ENCODE measurements at places on chromosomes 4 and X.
A peak's percentile ranks its signal among the peaks of the same experiment; 100 is the strongest.

- DNase-seq: no peak
Measured at GRCh38 chrX:16807976-16808542, 21.8 kb downstream of the TXLNG start.

GRCh38 chr4:140252141-140252741 lies 98.3 kb upstream of the MAML3 start:
- DNase-seq: peak; percentile 91

DNA sequence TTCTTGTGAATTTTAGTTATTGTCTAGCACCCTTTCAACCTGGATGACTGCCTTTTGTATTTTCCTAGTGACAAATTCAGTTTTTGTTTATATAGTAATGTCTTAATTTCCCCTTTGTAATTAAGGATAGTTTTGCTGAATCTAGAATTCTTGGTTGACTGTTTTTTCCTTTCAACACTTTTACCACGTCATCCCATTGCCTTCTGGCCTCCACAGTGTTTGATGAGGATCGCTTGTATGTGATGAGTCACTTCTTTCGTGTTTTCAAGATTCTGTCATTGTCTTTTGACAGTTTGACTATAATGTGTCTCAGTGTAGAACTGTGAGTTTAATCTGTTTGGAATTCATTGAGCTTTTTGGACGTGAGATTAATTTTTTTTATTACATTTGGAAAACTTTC lies 30.1 kb downstream of the KDM6A start:
- no peak for DNase-seq

- DNase-seq: no peak
Measured at GRCh38 chr4:31005037-31005436, 284.9 kb downstream of the PCDH7 start.

- no peak for DNase-seq
Measured at GRCh38 chr4:189162888-189163287, 777.8 kb upstream of the FRG1 start.

DNA sequence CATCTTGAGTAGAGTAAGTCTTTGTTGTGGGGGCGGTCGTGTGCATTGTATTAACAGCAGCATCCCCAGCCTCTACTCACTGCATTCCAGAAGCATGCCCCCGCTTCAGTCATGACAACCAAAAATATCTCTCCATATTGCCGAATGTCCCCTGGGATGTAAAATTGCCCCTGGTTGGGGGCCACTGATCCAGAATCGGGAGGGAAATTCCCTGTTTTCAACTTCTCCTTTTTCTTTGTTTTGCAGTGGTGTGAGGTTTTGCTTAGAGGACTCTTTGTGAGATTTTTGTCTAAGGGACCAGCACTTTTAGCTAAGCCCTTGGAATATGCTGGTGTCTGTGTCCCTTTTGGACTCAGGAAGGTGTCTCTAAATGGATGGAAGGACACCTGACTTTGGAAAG lies 3.0 kb upstream of the IL13RA1 start:
- DNase-seq: no peak

- no peak for DNase-seq
Measured at GRCh38 chrX:43969504-43970501, 3.4 kb downstream of the NDP start.

- DNase-seq: no peak
Measured at GRCh38 chr4:26015906-26016305, 101.9 kb downstream of the SMIM20 start.

DNA sequence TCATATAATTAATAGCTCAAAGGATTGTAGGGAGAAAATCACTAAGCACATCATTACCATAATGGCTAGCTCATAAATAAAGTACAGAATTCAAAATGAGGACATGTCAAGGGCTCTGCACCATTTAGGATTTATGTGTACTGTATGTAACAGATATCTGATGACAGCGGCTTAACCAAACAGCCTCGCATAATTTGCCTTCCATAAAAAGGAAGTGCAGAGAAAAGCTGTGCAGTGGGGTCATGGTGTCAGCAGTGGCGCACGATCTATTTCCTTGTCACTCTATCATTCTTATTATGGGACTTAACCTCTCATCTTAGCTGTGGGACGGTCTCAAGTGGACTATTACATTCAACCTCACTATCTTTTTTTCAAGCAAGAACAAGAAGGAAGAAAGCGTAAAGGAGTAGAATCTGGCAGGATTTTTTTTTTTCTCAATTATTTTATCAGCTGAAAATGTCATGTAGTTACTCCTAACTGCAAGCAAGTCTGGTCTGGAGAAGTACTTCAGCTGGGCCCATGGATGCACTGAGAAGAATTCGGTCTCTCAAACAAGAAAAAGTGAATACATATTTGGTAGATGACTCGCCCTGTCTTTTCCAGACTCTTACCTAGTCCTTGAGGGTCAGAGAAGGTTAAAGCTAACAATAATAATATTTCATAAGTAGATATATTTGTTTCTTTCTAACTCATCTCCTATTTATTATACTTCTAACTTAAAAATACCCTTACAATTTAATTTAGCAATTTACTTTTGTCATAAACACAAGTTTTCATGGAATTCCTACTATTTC lies 94.6 kb downstream of the COX18 start:
- DNase-seq: no peak

DNA sequence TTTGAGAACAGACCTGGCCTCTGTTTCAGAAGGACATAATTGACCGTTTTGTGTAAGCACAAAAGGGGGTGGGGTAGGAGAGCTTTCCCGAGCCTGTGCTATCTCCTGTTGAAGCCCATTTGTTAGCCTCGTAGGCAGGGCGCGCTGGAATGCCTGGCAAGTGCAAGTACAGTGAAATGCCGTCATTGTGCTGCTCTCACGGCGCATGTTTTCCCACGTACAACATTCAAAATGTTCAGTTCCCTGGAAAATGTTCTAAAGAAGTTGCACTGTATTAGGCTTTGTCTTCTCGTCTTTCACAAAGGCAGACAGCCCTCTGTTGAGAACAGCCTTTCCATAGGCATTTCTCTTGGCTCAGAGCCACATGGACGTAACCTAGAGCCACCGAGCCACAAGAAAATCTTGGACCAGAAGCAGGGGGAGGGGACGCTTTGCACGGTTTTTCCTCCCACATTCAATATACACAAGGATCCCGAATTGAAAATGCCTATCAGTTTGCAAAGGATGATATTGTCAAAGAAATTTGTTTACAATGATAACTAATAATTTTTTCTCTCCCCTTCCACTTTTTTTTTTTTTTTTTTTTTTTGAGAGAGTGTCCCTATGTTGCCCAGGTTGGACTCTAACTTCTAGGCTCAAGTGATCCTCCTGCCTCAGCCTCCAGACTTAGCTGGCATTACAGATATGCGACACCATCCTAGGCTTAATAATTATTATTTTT lies 54.6 kb upstream of the RAPGEF2 start:
- DNase-seq: no peak

DNA sequence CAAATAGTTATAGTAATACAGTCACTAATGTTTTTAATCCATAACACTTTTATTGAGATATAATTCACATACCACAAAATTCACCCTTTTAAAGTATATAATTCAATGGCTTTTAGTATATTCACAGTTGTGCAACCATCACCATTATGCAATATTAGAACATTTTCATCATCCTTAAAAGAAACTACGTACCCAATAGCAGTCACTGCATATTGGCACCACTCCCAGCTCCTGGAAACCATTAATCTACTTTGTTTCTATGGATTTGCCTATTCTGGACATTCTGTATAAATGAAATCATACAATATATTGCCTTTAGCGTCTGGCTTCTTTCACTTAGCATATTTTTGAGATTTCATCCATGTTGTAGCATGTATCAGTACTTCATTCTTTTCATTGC lies 99.3 kb downstream of the AMMECR1 start:
- DNase-seq: no peak

DNA sequence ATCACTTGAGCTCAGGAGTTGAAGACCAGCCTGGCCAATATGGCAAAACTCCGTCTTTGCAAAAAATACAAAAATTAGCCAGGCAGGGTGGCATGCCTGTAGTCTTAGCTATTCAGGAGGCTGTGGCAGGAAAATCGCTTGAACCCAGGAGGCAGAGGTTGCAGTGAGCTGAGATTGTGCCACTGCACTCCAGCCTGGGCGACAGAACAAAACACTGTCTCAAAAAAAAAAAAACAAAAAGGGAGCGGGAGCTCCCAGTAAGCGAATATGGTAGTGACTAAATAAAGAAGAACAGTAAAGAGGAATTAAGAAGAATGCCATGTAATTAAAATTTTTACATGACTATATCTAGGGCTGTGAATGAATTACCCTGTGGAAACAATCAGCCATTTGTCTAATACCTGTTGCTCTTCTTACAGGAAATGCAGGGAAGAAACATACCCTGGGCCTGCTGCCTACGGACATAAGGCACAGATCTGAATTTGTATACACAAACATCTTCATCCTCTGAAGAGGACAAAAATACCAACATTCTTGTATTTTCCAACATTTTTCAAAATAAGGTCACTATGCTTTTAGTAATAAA lies 11.4 kb downstream of the WDFY3 start:
- no peak for DNase-seq

DNA sequence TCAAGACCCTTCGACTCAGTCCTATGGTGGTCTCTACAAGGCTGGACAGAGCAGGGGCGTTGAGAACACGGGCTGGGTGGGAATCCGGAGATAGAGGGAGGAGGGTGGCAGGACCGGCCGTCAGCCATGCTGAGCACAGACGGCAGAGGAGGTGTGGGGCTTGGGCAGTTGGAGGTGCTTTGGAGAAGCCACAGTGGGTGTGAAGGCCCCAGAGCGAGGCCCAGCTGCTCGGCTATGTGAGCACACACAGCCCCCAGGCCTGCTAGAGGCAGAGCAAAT lies 4.2 kb downstream of the PDE6B start:
- DNase-seq: no peak

DNA sequence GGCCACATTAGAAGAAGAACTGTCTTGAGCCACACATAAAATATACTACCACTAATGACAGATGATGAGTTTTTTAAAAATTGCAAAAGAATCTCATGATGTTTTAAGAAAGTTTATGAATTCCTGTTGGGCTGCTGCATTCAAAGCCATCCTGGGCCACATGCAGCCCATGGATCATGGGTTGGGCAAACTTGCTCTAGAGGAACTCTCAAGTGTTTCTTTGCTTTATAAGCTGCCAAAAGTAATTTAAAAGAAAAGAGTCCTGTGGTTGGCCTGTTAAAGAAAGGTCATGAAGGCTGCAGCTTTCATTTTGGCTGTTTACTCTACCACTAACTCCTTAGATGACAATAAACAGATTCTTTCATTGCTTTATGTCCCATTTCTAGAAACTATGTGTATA lies 218.2 kb downstream of the SCFD2 start:
- no peak for DNase-seq

DNA sequence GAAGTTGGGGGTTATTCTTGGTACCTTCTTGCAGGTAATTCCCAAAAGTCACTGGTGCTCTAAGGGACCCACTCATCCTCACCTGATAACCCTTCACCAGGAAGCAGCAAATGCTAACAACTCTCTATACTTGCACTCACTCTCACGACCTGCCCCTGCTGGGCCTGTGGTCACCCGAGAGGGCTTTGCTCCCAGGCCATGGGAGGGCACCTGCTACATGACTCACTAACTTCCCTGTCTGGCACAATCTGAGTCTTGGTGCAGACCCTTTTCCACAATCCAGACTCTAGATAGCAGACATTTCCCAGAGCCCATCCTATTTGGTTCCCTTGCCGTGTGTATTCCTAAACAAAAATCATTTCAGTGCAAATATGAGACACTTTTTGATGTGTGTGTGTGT lies 403.8 kb upstream of the FAT1 start:
- no peak for DNase-seq

DNA sequence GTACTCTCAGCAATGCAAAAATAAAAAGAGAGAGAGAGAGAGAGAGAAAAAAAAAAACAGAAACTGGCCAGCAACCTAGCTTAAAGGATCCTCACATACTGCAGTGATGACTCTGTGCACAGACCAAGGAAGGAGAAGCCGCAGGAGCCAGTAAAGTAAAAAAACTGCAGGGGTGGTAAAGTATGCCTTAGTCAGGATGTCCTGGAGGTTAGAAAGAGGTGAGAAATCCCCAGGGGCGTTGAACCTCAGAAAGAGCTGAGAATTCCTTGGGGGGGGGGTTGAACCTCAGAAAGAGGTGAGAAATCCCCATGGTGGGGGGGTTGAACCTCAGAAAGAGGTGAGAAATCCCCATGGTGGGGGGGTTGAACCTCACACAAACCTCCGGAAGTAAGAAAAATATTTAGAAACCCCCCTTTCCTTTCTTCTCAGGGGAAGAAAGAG lies 48.0 kb downstream of the MAGEA9 start:
- DNase-seq: no peak

DNA sequence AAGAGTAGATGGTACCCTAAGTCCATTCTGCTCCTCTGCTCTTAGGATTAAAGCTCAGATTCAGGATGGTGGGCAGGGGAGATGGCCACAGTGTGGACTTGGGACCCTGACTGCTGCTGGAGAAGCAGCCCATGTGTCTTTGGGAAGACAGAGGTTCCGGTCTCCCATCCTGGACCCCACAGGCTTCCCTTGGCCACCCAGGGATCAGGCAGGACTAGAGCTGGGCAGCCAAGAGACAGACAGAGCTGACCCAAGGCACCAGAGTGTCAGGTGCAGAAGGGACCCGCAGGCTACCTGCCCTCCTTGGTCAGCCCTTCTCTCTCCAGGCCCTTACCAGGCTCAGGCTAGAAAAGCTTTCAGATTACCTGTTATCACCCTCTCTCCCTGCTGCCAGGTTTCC lies 25.7 kb upstream of the SHROOM4 start:
- DNase-seq: no peak

- no peak for DNase-seq
Measured at GRCh38 chr4:6819295-6819694, 36.8 kb downstream of the KIAA0232 start.

DNA sequence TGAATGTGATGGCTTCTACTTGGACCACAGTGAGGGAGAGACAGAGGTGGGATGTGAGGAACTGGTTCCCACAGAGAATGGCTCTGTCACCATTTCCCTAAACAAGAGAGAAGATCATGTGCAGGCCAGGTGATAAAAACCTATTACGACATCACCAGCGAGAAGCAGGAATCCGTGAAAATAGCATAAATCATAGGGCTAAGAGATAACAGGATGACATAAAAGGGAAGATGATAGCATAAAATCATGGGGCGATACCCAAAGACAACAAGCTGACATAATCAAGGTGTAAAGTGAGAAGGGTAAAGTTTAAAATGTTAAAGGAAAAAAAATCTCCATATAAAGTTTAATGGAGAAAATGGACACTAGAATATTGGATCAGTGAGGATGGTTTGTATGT lies 205.5 kb upstream of the SLIT2 start:
- DNase-seq: no peak

DNA sequence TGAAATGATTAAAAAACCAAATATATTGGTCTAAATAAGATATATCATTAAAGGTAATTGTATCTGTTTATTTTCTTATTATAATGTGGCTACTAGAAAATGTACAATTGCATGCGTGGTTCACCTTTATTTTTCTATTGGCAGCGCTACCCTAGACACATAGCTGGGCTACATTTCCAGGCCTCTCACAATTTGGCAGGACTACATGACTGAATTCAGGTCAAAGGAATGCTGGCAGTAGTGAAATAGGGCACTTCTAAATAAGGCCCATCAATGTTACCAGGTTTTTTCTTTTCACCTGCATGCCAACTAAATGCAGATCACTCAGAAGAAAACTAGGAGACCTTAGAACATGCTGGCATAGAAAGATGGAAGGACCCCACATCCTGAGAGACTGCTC lies 1072.9 kb upstream of the SLIT2 start:
- DNase-seq: no peak

Data from DMS 273 treated with DMSO at 0.1 percent for 48 hours (cell line).